Stimulated activated CD8-positive, alpha-beta memory T cell treated with anti-CD3 and anti-CD28 coated beads, Interleukin-15, amount 100 ng/mL, for 48 hours (primary cell): ENCODE measurements at places on chromosomes 2 and 18.

DNA sequence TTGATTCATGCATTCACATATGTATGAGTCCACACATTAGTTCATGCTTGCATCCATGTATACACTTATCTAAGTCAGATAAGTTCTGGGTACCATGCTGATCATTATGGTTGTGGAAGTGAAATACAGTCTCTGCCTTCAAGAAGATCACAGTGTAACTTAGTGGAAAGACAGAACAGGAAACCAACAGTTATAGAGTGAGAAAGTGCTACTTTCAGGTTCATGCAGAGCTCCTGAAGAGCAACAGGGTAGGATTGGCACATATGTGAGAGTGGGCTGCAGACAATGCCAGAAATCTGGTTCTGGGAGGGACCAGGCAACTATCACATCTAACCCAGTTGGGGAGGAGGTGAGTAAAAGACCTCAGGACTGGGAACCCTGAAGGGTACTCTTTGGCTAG lies 35.4 kb upstream of the PGAP1 start:
- no peak for DNase-seq

DNA sequence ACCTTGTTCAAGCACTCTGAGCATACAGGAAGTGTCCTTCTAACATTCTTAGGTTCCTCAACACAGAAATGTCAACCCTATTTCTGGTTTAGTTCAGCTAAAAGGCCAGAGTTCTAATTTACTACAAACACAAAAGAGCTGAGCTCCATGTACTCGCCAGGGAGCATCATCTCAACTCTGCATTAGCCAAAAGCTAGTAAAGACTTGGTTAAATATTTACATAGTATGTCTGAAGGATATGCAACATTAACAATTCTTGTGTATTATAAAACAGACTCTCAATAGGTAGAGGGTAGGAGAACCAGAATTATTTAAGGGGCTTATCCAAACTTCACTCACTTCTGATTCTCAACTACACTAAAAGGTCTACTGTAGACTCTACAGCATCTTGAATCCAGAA lies 154.6 kb downstream of the THADA start:
- DNase-seq = no peak

GRCh38 chr2:72710418-72711152 lies 115.2 kb downstream of the EXOC6B start:
- no peak for DNase-seq

DNA sequence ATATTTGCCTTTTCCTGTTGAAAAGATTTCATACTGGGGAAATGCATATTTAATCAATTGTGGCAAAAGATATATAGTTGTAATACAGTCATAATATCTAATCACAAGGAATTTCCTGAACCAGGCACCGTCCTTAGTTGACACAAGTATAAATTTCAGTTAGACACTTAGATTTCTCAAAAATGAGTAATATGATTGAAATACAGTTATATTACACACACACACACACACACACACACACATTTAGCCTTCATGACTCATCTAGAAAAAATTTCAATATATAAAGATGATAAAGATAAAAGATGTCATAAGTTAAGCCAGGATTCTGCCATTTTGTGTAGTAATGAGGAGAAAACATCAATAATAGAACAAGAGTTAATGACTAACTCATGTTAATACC lies 258.4 kb upstream of the ZNF804A start:
- no peak for DNase-seq

- DNase-seq = no peak
These were observed 34.6 kb downstream of the EIPR1 start for GRCh38 chr2:3343012-3343411.

DNA sequence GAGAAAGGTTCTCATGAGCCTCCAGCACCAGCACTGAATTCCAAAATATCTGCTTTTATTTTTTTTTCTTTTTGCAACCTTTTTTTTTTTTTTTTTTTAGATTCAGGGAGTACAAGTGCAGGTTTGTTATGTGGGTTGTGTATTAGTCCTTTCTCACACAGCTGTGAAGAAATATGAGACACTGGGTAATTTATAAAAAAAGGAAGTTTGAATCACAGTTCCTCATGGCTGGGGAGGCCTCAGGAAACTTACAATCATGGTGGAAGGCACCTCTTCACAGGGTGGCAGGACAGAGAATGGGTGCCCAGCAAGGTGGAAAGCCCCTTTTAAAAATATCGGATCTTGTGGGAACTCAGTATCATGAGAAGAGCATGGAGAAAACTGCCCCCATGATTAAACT lies 7.9 kb upstream of the TMX3 start:
- no peak for DNase-seq

DNA sequence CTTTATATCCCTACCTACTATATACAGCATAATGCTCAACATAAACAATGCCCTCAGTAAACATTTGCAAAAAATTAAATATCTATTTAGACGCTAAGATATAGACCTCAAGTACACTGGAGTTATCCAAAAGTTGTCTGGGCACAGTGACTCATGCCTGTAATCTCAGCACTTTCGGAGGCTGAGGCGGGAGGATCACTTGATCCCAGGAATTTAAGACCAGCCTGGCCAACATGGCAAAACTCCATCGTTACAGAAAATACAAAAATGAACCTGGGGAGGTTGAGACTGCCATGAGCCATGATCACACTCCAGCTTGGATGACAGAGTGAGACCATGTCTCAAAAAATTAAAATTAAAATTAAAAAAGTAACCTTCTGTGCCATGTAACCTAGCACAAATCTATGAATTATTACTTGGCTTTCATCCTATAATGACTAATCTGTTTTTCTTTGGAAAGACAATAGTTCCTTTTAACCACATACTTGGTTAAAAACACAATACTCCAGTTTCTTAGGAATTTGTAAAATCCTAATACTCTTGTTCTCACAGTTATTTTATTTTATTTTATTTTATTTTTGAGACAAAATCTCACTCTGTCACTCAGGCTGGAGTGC lies 6.7 kb upstream of the TNFAIP6 start:
- DNase-seq = no peak

- DNase-seq = no peak
These were observed 7.1 kb downstream of the ACTG2 start for GRCh38 chr2:73899801-73900336.

- no peak for DNase-seq
These were observed 9.4 kb upstream of the CD302 start for GRCh38 chr2:159807183-159808031.

- DNase-seq = no peak
These were observed 13.4 kb upstream of the HRH4 start for GRCh38 chr18:24446953-24447538.

- DNase-seq = no peak
These were observed 50.6 kb downstream of the TTC21B start for GRCh38 chr2:165902934-165903333.

DNA sequence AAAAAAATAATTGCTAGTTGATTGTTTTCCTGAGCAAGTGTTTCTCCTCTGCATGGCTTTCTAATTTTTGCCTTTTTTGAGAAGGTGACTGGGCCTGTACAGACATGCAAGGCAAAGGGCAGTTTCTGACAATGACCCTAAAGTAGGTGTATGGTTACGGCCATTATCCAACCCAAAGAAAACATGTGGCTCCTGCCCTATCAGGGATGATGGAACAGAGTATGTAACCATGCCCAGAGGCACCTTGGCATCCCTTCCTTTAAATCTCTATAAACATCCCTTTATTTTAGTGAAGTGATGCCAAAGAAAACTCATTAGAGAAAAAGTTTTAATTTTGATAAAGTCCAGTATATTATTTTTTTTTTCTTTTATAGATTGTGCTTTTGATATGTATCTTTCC lies 217.5 kb downstream of the LPIN1 start:
- no peak for DNase-seq

- no peak for DNase-seq
These were observed 36.3 kb downstream of the SMAD2 start for GRCh38 chr18:47893939-47894699.

- no peak for DNase-seq
These were observed 128.7 kb downstream of the CAPN13 start for GRCh38 chr2:30678410-30679137.

- no peak for DNase-seq
These were observed 20.0 kb upstream of the CXCR4 start for GRCh38 chr2:136137982-136138381.

GRCh38 chr2:134717286-134718022 lies 1.3 kb downstream of the TMEM163 start:
- no peak for DNase-seq

- DNase-seq = no peak
These were observed 675.2 kb upstream of the GCFC2 start for GRCh38 chr2:76385943-76386342.

GRCh38 chr2:16425462-16426336 lies 239.9 kb downstream of the CYRIA start:
- DNase-seq = no peak

GRCh38 chr2:218517434-218518206 lies 50.5 kb downstream of the USP37 start:
- DNase-seq = no peak

GRCh38 chr18:62102221-62102620 lies 84.6 kb downstream of the PIGN start:
- DNase-seq = no peak

- no peak for DNase-seq
These were observed 41.0 kb upstream of the FOSL2 start for GRCh38 chr2:28351621-28352020.

- no peak for DNase-seq
These were observed 58.8 kb downstream of the SPP2 start for GRCh38 chr2:234109321-234109720.

- DNase-seq = no peak
These were observed 16.8 kb upstream of the SRBD1 start for GRCh38 chr2:45627911-45628310.

GRCh38 chr2:149184991-149185390 lies 145.4 kb upstream of the LYPD6 start:
- no peak for DNase-seq

- DNase-seq = no peak
These were observed 6.8 kb downstream of the EDAR start for GRCh38 chr2:108982259-108982679.

DNA sequence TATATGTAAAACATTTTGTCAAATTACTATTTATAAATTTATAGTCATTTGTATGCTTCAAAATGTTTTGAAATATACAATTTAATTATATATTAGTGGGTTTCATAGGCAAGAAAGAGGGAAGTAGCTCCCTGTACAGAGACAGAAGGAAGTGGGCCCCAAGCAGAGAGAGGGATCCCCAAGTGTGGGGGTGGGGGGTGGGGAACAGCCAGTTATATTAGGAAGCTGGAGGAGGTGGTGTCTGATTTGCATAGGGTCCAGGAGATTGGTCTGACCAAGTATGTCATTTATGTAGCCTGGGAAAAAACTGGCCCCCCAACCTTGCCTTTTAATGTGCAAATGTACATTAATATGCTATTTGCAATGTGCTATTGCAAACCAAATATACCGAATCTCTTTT lies 76.5 kb upstream of the ZSWIM2 start:
- DNase-seq = no peak

GRCh38 chr2:119756837-119757236 lies 2.9 kb upstream of the PTPN4 start:
- DNase-seq = peak; percentile 25

GRCh38 chr2:234363011-234363487 lies 133.8 kb downstream of the ARL4C start:
- DNase-seq = no peak

DNA sequence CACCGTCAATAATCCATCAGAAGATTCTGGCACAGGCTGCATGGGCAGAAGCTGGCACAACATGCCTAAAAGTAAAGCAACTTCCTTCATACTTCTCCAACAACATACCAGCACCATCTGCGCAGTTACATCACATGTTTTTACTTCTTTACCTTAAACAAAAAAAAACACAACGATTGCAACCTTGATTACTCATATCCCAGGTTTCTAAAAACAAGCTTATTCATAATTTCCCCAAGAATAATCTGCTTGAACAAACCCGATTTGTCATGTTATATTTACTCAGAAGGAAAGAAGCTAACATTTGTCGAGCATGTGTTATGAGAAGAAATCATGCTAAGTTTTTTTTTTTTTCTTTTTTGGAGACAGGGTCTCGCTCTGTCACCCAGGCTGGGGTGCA lies 54.7 kb downstream of the THADA start:
- DNase-seq = no peak

DNA sequence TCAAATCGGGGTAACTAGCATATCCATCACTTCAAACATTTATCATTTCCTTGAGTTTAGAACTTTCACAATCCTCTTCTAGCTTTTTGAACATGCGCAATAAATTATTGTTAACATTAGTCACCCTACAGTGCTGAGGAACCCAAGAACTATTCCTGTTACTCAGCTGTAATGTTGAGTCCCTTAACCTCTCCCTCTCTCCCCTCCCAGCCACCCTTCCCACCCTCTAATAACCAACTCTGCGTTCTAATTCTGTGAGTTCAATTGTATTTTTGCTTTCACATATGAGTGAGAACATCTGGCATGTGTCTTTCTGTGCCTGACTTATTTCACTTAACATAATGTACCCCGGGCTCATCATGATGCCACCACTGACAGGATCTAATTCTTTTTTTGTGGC lies 78.6 kb upstream of the RANBP2 start:
- no peak for DNase-seq

- DNase-seq = no peak
These were observed 11.2 kb upstream of the STK17B start for GRCh38 chr2:196182439-196183171.

DNA sequence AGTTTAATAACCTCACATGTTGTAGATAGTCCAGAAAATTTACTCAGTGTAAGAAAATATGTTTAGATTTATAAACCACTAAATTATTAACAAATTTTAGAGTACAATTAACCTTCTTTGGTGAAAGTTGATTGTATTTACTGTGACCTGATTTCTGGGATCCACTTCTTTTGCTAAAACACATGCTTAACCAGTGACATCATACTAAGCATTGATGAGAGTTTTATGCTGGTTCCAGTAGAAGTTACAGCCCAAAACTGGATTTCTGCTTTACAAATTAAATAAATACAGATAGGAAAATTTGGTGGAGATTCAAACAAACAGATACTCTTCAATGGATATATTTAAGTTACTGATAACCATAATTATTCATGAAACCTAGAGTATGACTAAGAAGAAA lies 40.9 kb downstream of the RBBP8 start:
- no peak for DNase-seq

GRCh38 chr2:208265371-208265800 lies 669 bp upstream of the PIKFYVE start:
- no peak for DNase-seq

- DNase-seq = no peak
These were observed 49.9 kb downstream of the LPIN2 start for GRCh38 chr18:2963048-2963447.

GRCh38 chr2:199818754-199819153 lies 32.2 kb downstream of the FTCDNL1 start:
- no peak for DNase-seq

GRCh38 chr18:35803551-35803950 lies 168.9 kb upstream of the RMP24 start:
- DNase-seq = no peak

- DNase-seq = no peak
These were observed 16.4 kb upstream of the ST3GAL5 start for GRCh38 chr2:85905187-85905666.
